CD8-positive, alpha-beta memory T cell (primary cell): ENCODE measurements at places on chromosomes 5 and 9.

DNA sequence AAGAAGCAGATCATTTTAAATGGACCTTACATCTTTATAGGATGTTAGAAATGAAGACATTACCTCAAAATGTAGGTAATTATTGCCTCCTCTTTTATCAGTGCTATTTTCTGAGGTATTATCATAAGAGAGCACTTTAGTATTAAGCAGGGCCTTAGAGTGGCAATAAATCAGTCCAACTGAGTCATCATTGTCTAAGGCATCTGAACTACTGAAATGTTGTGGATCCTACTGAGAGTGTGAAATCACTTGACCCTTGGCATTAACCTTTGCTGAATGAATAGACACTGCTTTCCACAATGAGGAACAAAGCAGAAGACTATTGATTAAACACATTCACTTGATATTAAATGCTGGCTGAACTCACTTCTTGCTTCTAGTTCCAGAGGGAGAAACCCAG is 224.6 kb upstream of the ARRDC3 start:
- DNase-seq, result no peak
- no peak overlapping the region for H3K4me3 ChIP-seq
- no peaks in the 10 kb centered on the region for H3K4me1 ChIP-seq
- no peaks in the 10 kb centered on the region for H3K36me3 ChIP-seq
- no peaks in the 10 kb centered on the region for H3K27me3 ChIP-seq

DNA sequence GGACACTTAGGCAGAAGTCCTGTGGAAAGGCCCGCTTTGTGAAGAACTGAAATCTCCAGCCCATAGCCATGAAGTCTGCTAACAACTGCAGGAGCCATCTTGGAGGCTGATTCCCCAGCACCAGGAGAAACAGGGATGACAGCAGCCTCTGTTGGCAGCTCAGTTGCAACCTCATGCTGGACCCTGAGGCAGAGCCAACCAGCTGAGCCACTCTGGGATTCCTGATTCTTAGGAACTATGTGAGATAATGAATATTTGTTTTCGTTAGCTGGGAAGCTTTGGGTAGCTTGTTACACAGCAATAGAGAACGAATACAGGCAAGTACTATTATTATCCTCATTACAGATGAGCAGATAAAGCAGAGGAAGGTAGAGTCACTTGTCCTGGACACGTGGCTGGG is 210.5 kb upstream of the ANKH start:
- H3K27ac ChIP-seq, result no peak overlapping the region
- H3K4me1 ChIP-seq, result no peaks in the 10 kb centered on the region
- H3K36me3 ChIP-seq, result no peaks in the 10 kb centered on the region
- H3K27me3 ChIP-seq, result no peaks in the 10 kb centered on the region
- no peak overlapping the region for H3K4me3 ChIP-seq

- H3K27ac ChIP-seq, result no peak overlapping the region
- peaks cover 4% of the 10 kb centered on the region for H3K27me3 ChIP-seq
- no peaks in the 10 kb centered on the region for H3K4me1 ChIP-seq
- no peak overlapping the region for H3K4me3 ChIP-seq
- no peaks in the 10 kb centered on the region for H3K36me3 ChIP-seq
- no peak for DNase-seq
Measured at GRCh38 chr9:112925058-112925641, 34.5 kb upstream of the SLC46A2 start.

DNA sequence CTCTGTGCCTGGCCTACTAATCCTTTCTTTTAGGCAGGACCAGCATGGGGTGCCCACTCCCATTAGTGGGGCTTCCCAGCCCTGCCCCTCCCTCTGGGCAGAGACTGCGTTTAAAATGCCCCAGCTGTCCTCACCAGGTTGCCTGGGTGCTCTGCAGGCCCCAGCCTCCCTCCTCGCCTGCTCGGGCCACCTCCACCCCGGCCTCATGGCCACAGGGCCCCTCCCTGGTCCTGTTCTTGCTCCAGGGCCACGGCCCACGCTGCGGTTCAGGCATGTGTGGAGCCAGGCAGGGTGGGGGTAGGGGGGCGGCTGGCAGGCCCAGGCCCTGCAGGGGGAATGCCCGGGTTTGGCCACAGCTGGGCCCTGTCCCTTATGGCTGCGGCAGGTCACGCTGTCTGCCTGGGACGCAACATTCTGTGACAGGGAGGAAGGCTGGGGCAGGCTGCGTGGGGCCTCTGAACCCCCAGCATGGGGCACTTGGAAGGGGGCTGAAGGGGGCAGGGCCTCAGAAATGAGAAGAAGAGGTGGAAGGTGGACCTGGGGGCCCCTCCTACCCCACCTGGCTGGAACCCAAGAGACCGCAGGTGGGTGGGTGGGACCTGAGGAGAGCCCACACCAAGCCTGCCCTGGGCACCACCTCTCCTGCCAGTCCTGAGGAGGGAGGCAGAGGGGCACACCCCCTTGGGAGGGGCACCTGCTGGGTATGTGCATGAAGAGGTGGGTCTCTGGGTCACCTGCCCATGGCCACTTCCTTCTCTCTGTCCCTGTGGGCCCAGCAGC is at the start of gene LCN12:
Gene LCN12 (plus strand): TSS at position 733 of the 780 bp plus-strand sequence. CDS start 55 bp downstream, outside the sequence.
- DNase-seq, result no peak
- peaks cover 6% of the 10 kb centered on the region for H3K4me1 ChIP-seq
- H3K36me3 ChIP-seq, result no peaks in the 10 kb centered on the region
- no peak within 1 kb of the TSS for H3K27ac ChIP-seq
- no peaks in the 10 kb centered on the region for H3K27me3 ChIP-seq

DNA sequence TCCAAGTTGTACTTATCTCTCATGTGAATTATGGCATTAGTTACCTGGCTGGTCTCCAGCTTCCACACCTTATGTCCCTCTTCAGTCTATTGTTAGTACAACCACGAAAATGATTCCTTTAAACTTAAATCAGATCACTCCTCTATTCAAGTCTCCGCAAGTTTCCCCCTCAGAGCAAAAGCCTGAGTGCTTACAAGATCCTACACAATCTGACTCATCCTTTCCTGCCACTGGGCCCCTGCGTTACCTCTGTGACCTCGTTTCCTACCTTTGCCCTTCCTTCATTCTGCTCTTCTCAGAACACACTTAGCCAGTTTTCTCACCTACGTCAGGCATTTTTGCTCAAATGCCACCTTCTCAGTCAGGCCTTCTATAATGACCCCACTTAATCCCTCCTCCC is 45.1 kb upstream of the GLIS3 start:
- H3K4me3 ChIP-seq, result no peak overlapping the region
- DNase-seq, result no peak
- H3K27me3 ChIP-seq, result no peaks in the 10 kb centered on the region
- no peaks in the 10 kb centered on the region for H3K36me3 ChIP-seq
- H3K4me1 ChIP-seq, result no peaks in the 10 kb centered on the region

DNA sequence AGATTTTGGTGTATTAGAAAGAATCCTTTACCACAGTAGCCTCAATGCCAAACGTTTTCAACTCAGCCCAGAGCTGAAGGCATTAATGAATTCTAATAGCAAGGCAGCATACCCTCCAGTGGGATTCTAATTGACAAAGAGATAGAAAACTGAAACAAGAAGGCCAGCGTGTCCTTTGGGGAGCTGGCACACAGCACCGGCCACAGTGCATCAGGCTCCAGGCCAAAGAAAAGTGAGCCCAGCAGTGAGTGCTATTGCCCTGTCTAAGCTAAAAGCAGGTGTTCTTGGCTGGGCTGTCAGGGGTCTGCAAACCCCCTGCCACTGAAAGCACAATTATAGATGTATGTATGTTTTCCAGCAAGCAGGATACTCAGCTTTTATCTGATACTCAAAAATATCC is 40.4 kb downstream of the PPIC start:
- H3K27me3 ChIP-seq, result no peaks in the 10 kb centered on the region
- no peaks in the 10 kb centered on the region for H3K4me1 ChIP-seq
- no peak overlapping the region for H3K27ac ChIP-seq

DNA sequence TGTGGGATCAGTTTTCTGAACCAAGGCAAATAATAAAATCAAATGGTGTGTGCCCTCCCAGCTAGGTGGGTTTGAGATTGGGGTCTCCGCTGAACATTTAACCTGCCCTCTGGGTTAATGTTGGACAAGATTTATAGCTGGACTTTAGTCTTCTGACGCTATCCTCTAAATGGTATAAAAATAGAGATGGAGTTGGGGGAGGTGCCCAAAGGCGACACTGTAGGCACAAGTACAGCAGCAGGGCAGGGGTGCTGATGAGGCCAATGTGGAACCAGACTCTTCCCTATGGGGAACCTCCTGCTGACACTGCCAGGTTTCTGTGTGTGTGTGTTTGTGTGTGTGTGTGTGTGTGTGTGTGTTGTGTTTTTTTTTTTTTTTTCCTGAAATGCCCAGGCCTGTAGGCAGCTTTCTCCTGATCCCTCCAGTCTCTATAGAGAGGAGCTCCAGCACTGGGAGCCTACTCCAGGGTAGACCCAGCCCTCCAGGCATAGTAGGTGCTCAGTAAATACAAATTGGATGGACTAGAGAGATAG is 37.9 kb downstream of the PCDH1 start:
- no peaks in the 10 kb centered on the region for H3K36me3 ChIP-seq
- no peak for DNase-seq
- no peaks in the 10 kb centered on the region for H3K27me3 ChIP-seq
- no peak overlapping the region for H3K27ac ChIP-seq
- H3K4me3 ChIP-seq, result no peak overlapping the region
- peaks cover 7% of the 10 kb centered on the region for H3K4me1 ChIP-seq

GRCh38 chr9:111297066-111297824 is 32.8 kb downstream of the OR2K2 start:
- H3K36me3 ChIP-seq, result no peaks in the 10 kb centered on the region
- H3K4me3 ChIP-seq, result no peak overlapping the region
- no peak overlapping the region for H3K27ac ChIP-seq

GRCh38 chr9:14730461-14730898 is 7.9 kb upstream of the CER1 start:
- no peak for DNase-seq
- no peaks in the 10 kb centered on the region for H3K36me3 ChIP-seq
- H3K27ac ChIP-seq, result no peak overlapping the region
- H3K27me3 ChIP-seq, result no peaks in the 10 kb centered on the region
- no peak overlapping the region for H3K4me3 ChIP-seq

DNA sequence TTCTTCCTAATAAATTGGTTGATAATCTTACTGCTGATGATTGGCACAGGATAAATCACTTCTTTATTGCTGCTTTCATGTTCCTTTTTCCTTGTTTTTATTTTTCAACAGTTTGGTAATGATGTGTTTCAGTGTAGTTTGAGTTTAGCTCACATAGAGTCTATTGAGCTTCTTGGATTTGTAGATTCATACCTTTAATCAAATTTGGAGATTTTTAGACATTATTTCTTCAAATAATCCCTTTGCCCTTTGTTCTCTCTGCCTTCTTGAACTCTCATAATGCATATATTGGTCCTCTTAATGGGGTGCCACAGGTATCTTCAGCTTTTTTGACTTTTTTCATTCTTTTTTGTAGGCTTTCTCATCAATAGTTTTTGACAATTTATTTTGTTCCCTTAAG is 275.3 kb downstream of the TLE4 start:
- DNase-seq, result no peak
- no peaks in the 10 kb centered on the region for H3K4me1 ChIP-seq
- no peak overlapping the region for H3K27ac ChIP-seq
- H3K27me3 ChIP-seq, result no peaks in the 10 kb centered on the region
- no peaks in the 10 kb centered on the region for H3K36me3 ChIP-seq

GRCh38 chr9:127444921-127445850 is 6.0 kb downstream of the RPL12 start:
- no peak overlapping the region for H3K27ac ChIP-seq
- peaks cover 16% of the 10 kb centered on the region for H3K4me1 ChIP-seq
- H3K36me3 ChIP-seq, result peaks cover 72% of the 10 kb centered on the region
- H3K27me3 ChIP-seq, result no peaks in the 10 kb centered on the region
- DNase-seq, result no peak
- H3K4me3 ChIP-seq, result no peak overlapping the region

- H3K4me3 ChIP-seq, result no peak overlapping the region
- no peaks in the 10 kb centered on the region for H3K36me3 ChIP-seq
Measured at GRCh38 chr5:40381676-40382363, 297.9 kb upstream of the PTGER4 start.

DNA sequence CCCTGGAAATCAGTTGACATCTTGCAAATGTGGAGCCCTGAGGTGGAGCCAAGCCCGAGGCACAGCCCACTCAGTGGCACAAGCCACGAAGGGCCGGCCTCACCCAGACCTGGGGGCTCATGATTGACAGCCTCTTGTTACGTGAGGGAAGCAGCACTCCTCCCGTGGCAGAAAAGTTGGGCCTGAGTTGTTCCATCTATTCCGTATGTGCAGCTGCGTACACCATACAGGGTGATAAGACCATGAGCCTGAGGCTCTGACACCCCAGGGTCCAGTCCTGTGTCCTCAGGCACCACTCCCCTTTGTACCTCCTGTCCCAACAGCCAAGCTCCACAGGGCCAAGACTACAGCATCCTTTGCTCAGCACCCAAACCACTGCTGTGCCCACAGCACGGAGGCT is 1.9 kb upstream of the ORM2 start:
- no peak for DNase-seq
- H3K4me3 ChIP-seq, result no peak overlapping the region
- H3K27ac ChIP-seq, result no peak overlapping the region
- H3K4me1 ChIP-seq, result no peaks in the 10 kb centered on the region
- no peaks in the 10 kb centered on the region for H3K36me3 ChIP-seq

- no peaks in the 10 kb centered on the region for H3K4me1 ChIP-seq
- no peak overlapping the region for H3K27ac ChIP-seq
- no peaks in the 10 kb centered on the region for H3K36me3 ChIP-seq
- DNase-seq, result no peak
Measured at GRCh38 chr5:108711898-108712297, 35.8 kb upstream of the FER start.

- H3K27ac ChIP-seq, result no peak overlapping the region
- no peak for DNase-seq
- no peaks in the 10 kb centered on the region for H3K27me3 ChIP-seq
- H3K4me3 ChIP-seq, result no peak overlapping the region
Measured at GRCh38 chr9:114430457-114430856, 42.7 kb upstream of the AKNA start.

- H3K27ac ChIP-seq, result no peak overlapping the region
- H3K27me3 ChIP-seq, result no peaks in the 10 kb centered on the region
- no peaks in the 10 kb centered on the region for H3K4me1 ChIP-seq
- H3K4me3 ChIP-seq, result no peak overlapping the region
- H3K36me3 ChIP-seq, result peaks cover 39% of the 10 kb centered on the region
Measured at GRCh38 chr5:143311955-143312354, 91.5 kb downstream of the NR3C1 start.

DNA sequence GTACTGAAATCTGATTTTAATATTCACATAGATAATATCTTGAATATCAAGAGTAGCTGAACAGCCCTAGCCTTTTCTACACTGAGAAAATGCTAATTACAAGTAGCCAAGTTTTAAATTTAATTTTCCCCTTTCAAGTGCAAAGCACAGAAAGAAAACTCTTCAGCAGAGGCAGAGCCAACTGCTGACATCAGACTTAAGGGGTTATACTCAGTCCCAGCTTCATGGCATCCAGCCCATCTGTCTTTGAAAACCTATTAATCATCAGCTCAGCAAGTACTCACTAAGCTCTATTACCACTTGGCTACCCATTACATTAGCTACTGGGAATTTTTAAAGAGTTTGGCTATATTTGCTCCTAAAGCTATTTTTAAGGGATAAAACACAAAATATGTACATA is 220.5 kb downstream of the SLC12A2 start:
- DNase-seq, result no peak
- H3K4me3 ChIP-seq, result no peak overlapping the region
- H3K27ac ChIP-seq, result no peak overlapping the region
- H3K36me3 ChIP-seq, result no peaks in the 10 kb centered on the region
- no peaks in the 10 kb centered on the region for H3K4me1 ChIP-seq

- H3K4me3 ChIP-seq, result no peak overlapping the region
- H3K27me3 ChIP-seq, result no peaks in the 10 kb centered on the region
- no peaks in the 10 kb centered on the region for H3K36me3 ChIP-seq
- DNase-seq, result no peak
- no peak overlapping the region for H3K27ac ChIP-seq
- no peaks in the 10 kb centered on the region for H3K4me1 ChIP-seq
Measured at GRCh38 chr5:139207297-139208000, 9.3 kb upstream of the SIL1 start.
